ENCODE measurements at places on chromosomes 6 and 20. TPM values are rescaled to one million over a fixed set of nuclear protein-coding genes. Genes with fewer than 3 reads are reported as not detected.

MAP3K4 gene
- total RNA-seq, result 47.2 TPM

CALHM6 gene
- 9.1 TPM for total RNA-seq

GRCh38 chr20:16599257-16599656 lies 26.0 kb upstream of the KIF16B start:
- H3K4me3 ChIP-seq, result no peak overlapping the region
- no peak overlapping the region for H3K27ac ChIP-seq
- no peaks in the 10 kb centered on the region for H3K27me3 ChIP-seq
- DNase-seq, result no peak

GRCh38 chr6:125201961-125202729 lies 48.6 kb downstream of the TPD52L1 start:
- no peaks in the 10 kb centered on the region for H3K27me3 ChIP-seq
- peak; percentile 70 for DNase-seq
- H3K4me3 ChIP-seq, result no peak overlapping the region
- no peaks in the 10 kb centered on the region for H3K36me3 ChIP-seq

- DNase-seq, result no peak
- H3K36me3 ChIP-seq, result no peaks in the 10 kb centered on the region
- H3K4me1 ChIP-seq, result no peaks in the 10 kb centered on the region
- no peak overlapping the region for H3K27ac ChIP-seq
Measured at GRCh38 chr6:137518386-137518983, 24.3 kb upstream of the OLIG3 start.

- no peak overlapping the region for H3K27ac ChIP-seq
- no peak for DNase-seq
- H3K4me3 ChIP-seq, result no peak overlapping the region
- no peaks in the 10 kb centered on the region for H3K4me1 ChIP-seq
- no peaks in the 10 kb centered on the region for H3K27me3 ChIP-seq
Measured at GRCh38 chr6:111210194-111210728, 123.0 kb downstream of the SLC16A10 start.

GRCh38 chr20:57724610-57725405 lies 15.0 kb upstream of the PMEPA1 start:
- H3K27me3 ChIP-seq, result no peaks in the 10 kb centered on the region
- H3K4me1 ChIP-seq, result no peaks in the 10 kb centered on the region
- DNase-seq, result no peak
- no peaks in the 10 kb centered on the region for H3K36me3 ChIP-seq
- H3K4me3 ChIP-seq, result no peak overlapping the region

- no peaks in the 10 kb centered on the region for H3K27me3 ChIP-seq
- H3K36me3 ChIP-seq, result no peaks in the 10 kb centered on the region
- no peak overlapping the region for H3K27ac ChIP-seq
- no peak overlapping the region for H3K4me3 ChIP-seq
Measured at GRCh38 chr6:154891901-154892300, 103.2 kb upstream of the TIAM2 start.

DNA sequence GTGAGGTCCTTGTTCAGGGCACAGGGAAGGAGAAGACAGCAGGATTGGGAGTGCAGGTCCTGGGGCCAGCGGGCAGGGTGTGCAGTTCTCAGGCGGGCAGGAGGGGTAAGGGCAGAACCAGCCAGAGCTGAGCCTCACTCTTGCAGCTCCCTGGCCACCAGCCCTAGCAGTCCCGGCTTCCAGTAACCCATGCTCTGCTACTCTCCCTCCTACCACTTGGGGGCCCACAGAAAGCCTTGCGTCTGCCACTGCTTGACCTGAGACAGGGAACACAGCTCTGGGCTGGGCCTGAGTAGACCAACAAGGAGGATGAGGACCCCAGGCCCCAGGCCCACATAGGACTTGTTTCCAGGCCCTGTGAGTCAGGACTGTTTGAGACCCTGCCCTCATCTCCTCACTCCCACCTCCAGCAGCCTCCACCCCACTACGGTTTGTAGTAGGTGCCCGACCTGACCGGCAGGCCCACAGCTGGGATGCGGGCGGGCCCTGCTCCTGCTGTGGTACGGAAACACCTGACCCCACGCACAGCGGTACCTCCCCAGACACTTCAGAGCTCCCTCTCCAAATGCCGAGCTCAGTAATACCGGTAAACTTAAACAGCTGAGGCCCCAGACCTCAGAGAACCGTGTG lies 39.2 kb downstream of the KCNK5 start:
- H3K36me3 ChIP-seq, result peaks cover 27% of the 10 kb centered on the region
- peak; percentile 70 for DNase-seq
- no peak overlapping the region for H3K4me3 ChIP-seq
- H3K27me3 ChIP-seq, result no peaks in the 10 kb centered on the region
- peaks cover 12% of the 10 kb centered on the region for H3K4me1 ChIP-seq
- no peak overlapping the region for H3K27ac ChIP-seq

DNA sequence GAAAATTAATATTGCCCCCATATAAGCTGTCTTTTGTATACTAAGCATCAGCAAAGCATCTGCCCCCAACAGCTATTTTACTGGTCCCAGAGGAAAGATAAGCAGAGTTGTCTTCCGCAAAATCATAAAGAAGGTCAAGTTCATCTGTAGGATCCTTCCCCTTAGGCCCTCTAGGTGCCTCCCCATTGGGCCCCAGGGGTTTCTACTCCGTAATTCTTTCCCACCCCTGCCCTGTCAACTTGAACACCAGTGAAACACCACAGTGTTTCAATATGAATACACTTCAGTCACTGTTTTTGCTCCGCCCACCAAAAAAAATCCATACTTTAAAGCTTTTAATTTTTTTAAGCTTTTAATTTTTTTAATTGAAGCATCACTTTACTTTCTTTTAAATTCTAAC lies 159.2 kb downstream of the ATXN1 start:
- H3K27me3 ChIP-seq, result no peaks in the 10 kb centered on the region
- no peak overlapping the region for H3K4me3 ChIP-seq
- no peak overlapping the region for H3K27ac ChIP-seq
- no peak for DNase-seq
- H3K4me1 ChIP-seq, result no peaks in the 10 kb centered on the region
- peaks cover 21% of the 10 kb centered on the region for H3K36me3 ChIP-seq

DNA sequence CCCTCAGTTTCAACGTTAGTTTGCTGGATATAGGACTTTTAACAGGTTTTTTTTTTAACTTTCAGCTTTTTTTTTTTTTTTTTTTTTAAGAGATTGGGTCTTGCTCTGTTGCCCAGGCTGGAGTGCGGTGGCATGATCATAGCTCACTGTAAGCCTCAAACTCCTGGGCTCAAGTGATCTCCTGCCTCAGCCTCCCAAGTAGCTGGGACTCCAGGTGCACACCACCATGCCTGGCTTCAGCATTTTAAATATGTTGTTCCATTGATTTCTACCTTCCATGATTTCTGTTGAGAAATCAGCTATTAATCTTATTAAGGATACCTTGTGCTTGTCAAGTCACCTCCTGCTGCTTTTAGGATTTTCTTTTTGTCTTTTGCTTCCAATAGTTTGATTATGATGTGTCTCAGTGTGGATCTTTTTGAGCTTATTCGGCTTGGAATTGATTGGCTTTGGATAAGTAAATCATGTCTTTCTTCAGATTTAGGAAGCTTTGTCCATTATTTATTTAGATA lies 52.0 kb downstream of the CDYL start:
- H3K4me1 ChIP-seq, result no peaks in the 10 kb centered on the region
- no peak for DNase-seq
- no peak overlapping the region for H3K4me3 ChIP-seq
- H3K27me3 ChIP-seq, result no peaks in the 10 kb centered on the region

DNA sequence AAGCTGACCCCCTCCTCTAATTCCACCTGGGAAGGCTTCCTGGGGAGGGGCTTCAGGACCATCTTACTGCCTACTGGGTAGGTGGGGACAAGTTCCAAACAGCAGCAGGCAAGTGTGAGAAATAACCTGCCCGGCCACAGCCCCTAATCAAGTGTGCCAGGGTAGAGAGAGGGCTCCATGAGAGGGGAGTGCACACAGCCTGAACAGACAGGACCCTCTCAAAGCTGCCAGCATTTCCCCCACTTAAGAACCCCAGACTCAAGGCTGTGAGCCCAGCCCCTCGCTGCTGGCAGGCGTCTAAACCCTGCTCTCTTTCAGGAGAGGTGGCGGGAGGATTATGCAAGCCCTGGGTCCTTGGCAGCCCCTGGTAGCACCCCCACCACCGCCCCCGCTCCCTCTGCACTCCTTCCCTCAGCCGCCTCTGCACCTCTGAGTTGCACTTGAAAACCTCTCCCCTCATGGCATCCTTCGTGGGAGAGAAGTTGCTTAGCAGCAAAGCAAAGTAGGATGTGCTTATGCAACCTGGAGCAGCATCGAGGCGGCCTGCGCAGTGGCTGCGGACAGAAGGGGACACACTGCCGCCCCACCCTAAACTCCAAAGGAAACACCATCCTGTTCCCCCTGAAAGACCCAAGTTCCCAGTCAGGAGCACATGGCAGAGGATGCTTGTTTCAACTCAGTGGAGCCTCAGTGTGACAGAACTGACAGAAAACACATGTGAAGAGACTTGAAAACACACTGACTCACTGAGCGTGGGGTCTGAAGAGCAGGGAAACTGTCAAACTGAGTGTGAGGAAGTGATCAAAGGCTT lies 10.5 kb downstream of the DDRGK1 start:
- H3K36me3 ChIP-seq, result peaks cover 95% of the 10 kb centered on the region
- H3K27ac ChIP-seq, result no peak overlapping the region
- H3K4me3 ChIP-seq, result no peak overlapping the region
- no peaks in the 10 kb centered on the region for H3K27me3 ChIP-seq
- no peaks in the 10 kb centered on the region for H3K4me1 ChIP-seq

DNA sequence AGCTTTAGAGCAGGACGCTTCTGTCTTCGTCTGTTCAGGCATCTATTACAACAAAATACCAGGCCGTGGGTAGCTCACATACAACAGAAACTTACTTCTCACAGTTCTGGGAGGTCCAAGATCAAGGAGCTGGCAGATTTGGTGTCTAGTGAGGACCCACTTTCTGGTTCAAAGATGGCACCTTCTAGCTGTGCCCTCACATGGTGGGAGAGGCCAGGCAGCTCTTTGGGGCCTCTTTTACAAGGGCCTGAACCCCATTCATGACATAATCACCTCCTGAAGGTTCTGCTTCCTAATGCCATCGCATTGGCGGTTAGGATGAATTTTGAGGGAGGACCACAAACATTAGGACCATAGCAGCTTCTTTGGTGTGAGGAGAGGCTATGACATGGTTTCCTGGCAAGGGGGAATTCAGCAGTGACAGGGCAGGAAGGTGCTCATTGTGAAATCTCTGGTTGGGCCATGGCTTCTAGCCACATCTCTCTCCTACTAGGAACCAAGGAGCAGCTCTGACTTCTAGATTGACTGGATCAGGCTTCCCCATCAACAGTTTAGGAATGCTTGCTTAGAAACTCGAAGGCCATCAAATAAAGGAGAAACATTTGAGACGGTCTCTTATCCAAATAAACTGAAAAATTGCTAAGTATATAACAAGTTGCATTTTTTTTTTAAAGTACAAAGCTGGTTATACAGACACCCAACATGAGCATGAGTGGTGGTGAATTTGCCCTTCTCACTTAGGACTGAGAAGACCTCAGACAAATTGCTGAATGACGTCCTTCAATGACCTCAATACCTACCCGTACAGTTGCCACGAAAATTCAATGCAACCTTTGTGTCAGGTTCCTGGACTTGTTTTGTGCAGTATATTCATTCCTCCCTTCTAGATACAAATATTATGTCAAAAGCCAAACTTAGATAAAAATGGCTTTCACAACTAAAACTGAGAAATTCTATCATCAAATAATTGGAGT lies 140.7 kb downstream of the ZDHHC14 start:
- no peak overlapping the region for H3K27ac ChIP-seq
- no peak overlapping the region for H3K4me3 ChIP-seq
- H3K27me3 ChIP-seq, result no peaks in the 10 kb centered on the region
- DNase-seq, result no peak

Measured in lower lobe of right lung (tissue), 2 donors.